Nucleus accumbens (tissue), 56 donors: ENCODE measurements at places on chromosomes 5 and 9.

GRCh38 chr5:1667648-1668140 lies 131.9 kb downstream of the MRPL36 start:
- DNase-seq = no peak

- no peak for DNase-seq
These were observed 1.8 kb downstream of the TCF7 start for GRCh38 chr5:134116286-134116685.

GRCh38 chr5:169065400-169065799 lies 235.5 kb downstream of the SLIT3 start:
- DNase-seq = no peak

- no peak for DNase-seq
These were observed 157.9 kb downstream of the KDM4C start for GRCh38 chr9:6915635-6916034.

- DNase-seq = no peak
These were observed 29.9 kb upstream of the RANBP6 start for GRCh38 chr9:6045364-6045763.
